ENCODE measurements at places on chromosomes 2 and 18.

GRCh38 chr18:26780520-26781325, 84.8 kb downstream of the AQP4 start:
- no peak for DNase-seq

GRCh38 chr18:8116341-8117005, 492.8 kb upstream of the RAB12 start:
- DNase-seq, result no peak

DNA sequence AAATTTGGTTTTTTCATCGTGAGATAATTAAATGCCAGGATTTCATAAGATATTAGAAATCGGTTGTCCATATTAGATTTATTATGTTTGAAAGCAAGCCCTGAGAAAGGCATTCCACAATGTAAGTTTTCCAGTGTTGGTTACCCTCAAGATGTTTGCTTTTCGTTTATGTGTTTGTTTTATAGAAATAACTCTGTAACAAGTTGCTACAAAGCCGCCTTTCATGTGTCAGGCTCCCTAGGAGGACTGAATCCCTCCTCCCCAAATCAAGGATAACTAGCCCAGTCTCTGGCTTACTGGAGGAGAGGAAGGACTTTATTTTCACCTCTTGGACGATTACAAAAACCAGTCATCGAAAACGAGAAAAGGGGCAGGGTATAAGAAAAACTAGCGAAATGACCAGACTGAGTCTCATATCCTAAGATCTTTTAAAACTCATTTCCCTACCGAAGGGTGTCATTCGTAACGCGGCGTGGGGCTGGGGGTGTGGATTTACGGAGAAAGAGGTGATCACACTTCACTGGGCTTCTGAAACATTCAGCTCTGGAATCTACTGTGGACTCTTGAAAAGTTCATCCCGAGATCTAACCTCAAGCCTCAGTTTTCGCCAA, 1.0 kb upstream of the PEX13 start:
- DNase-seq, result no peak

DNA sequence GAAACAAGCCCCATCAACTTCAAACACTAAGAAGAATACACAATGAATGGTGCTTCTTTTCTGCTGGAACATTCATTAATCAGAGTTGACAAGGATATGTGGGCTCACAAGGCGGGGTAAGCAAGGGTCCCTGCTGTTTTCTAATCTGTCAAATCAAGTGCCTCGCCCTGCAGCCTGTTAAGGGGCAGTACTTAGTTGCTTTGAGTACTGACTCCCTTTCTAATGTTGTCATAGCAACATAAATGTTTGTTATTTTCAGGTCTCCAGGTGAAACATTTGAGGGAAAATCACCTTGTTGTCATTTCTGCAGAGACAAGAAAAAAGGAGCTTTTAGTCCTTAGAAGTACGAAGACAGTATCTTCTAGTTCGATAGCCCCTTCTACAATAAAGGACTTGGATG, 284.7 kb upstream of the PKDCC start:
- DNase-seq, result no peak

DNA sequence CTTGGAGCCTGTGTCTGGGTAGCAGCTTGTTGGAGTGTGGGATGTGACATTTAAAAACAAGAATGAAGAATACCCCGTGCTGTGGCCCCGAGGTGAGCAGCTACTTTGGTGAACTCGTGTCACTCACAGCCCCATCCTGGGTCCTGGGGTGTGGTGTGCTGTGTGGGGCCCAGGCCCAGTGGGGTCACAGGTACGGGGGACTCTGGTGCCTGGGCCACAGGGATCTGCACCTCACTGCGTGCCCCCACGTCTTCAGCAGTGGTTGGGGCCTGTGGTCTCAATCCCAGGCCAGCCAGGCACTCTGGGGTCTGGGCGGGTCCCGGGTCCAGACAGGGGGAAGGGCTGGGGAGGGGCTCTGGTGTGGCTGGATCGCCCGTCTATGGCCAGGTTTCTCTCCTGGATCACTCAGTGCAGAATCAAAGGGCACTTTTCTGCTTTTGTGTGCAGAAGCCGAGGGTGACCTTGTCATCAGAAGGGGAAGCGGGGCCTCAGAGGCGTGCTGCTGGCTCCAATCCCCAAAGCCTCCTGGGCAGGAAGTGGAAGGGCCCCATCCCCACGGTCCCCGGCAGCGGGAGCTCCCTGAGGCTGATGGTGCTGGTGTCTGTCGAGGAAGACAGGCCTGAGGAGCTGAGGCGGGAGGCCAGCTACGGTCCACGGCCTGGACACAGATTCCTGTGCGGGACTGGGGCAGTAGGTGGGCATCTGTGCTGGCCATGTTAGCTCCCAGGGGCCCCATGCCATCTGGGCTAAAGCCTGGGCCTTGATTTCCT, 1.4 kb downstream of the GPR35 start:
- DNase-seq, result no peak

- no peak for DNase-seq
Measured at GRCh38 chr2:55010915-55011314, 39.3 kb downstream of the RTN4 start.

- no peak for DNase-seq
Measured at GRCh38 chr2:200756618-200757321, 54.9 kb upstream of the BZW1 start.

GRCh38 chr2:32627441-32627813, 423 bp upstream of the TTC27 start:
- DNase-seq, result no peak

- DNase-seq, result no peak
Measured at GRCh38 chr2:71932037-71932779, 215.5 kb downstream of the CYP26B1 start.

GRCh38 chr2:231800493-231801091, 14.3 kb downstream of the COPS7B start:
- DNase-seq, result no peak

DNA sequence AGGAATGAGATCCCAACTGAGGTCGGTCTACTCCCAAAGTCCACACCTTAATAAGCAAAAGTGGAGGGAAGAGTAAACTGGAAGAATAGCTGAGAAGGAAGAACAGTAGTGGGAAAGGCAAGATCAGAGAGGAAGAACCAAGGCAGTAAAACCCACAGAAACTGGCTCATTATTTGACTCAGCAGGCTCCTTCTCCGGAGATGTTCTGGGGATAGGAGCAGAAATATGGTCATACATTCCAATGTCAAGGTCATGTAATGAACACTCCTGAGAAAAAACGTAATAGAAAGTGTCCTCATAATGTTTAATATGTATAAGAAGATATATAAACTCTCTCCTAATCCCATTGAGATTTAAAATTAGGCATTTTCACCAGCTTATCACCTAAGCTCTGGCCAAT, 39.5 kb downstream of the STK39 start:
- no peak for DNase-seq

GRCh38 chr2:156437272-156437930, 1.2 kb downstream of the GPD2 start:
- DNase-seq, result no peak

- no peak for DNase-seq
Measured at GRCh38 chr2:27901234-27901633, 10.7 kb downstream of the BABAM2 start.

- DNase-seq, result no peak
Measured at GRCh38 chr18:50791599-50792438, 28.0 kb downstream of the MRO start.

All from cortex of kidney (tissue), 1 donor.